ENCODE measurements at places on chromosomes 16 and 17. TPM values are rescaled to one million over a fixed set of nuclear protein-coding genes. Genes with fewer than 3 reads are reported as not detected.
A peak's percentile ranks its signal among the peaks of the same experiment; 100 is the strongest.

FAM20A gene
- 13.9 TPM for total RNA-seq

UMOD gene
- not detected for total RNA-seq

GNAO1 gene
- total RNA-seq = 1.4 TPM

TBC1D3 gene
- not detected for total RNA-seq

- no peak for DNase-seq
Observed at GRCh38 chr17:40442392-40443195, 656 bp upstream of the IGFBP4 start.

CCDC144A gene
- total RNA-seq = 1.1 TPM

DNA sequence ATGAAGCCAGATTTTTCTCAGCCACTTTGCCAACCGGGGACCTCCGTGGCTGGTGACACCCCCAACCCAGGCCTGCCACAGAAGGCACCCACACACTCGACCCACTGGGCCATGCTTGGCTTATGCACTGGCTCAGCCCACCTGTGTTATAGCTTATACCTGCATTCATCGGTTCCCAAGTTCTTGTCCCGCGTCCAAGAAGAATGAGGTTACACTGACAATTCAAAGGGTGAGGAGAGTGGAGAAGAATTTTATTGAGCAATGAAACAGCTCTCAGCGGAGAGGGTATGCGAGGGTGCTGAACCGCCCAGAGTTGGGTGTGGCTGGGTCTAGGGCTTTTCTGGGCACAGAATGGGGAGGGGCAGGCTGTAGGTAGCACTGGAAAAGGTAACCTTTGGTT is 22.2 kb upstream of the CDH15 start:
- no peak for DNase-seq

DNA sequence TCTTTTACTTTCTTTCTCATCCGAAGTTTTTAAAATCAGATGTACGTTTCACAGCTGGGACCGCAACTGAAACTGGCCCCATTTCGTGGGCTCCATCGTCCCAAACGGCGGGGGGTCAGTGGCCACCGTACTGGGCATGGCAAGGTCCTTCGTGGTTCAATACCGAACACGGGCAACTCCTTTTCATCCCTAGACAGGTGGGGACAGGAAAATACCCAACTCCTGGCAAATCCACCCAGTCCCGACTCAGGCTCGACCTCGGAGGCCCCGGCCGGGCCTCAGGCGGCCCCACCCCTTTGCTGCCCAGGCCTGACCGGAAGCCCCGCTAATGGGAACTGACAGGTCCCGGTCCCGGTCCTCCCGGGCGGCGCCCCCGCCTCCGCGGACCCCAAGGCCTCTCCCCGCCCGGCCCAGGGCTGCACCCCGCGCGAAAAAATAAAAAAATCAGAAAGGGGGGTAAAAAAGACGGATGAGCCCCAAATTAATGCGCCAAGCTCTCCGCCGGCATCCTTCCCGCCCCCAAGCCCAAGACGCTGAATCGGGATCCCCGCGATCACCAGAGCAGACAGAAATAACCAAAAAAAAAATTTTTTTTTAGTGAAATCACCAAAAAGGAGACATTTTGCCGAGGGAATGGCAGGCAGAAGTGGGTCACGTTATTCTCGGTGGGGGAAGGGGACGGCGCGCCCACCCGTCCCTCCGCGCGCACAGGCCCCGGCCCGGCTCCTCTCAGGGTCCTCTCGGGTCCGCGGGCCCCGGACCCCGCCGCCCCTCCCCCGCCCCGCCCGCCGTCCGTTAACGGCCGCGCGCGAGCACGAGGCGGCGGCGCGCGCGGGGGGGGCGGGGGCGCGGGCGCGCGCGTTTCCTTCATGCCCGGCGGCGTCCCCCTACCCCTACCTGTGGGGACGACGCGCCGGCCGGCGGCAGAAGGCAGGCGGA is 562 bp downstream of the ZC3H7A start:
- peak; percentile 33 for DNase-seq

DNA sequence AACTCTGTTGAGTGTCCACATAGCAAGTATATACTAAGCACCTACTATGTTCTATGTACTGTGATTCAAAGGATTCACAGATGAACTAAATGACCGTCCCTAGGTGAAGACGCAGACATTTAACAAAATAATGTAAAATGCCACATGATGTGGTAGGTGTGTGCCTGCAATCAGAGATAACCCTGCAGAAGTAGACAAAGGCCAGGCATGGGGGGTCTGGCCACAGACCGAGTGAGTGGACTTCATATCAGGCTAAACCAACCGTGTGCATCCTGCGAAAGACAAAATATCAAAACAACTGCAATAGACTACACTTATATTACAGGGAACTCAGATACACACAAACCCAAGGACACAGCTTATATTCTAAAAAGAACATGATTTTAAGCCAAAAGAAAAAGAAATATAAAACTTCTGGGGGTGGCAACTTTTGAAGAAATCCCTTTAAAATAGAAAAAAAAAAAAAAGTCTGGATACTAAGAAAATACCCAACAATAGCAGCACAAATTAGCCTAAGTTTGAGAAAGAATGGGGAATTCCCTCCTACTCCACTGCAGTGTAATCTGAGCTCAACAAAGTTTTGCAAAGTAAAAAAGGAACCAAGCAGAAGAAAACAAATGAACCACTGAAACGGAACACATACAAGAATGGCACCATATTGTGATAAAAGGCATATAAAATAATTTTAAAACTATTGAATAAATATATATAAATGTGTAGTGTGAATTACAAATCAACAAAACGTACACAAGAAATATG is 12.3 kb downstream of the HSDL1 start:
- no peak for DNase-seq
